ENCODE measurements at places on chromosomes 7 and 10.

DNA sequence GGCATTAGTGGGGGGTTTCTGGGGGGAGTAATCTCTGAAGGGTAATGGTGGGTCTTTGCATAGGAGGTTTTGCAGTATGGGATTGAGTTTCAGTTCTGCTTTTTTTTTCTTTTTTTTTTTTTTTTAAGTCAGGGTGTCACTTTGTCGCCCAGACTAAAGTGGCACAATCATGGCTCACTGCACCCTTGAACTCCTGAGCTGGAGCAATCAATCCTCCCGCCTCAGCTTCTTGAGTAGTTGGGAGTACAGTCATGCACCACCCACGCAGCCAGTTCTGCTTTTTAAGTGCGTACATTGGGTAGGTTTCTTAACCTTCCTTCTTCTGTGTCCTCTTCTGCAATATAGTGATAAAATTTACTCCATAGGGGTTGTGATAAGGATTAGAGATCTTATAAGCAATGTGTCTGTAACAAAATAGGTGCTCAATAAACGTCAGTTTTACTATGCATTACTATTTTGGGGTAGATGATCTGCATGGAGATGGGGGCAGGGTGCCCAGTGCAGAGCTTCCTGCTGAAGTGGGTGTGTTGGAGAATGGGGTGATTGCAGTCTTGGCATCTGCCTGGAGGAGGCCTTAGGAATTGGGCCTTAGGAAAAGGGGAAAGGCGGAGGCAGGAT is 9.6 kb downstream of the KAZALD1 start:
- no peak for DNase-seq

- DNase-seq, result no peak
Measured at GRCh38 chr10:61642150-61642571, 20.6 kb upstream of the CABCOCO1 start.

DNA sequence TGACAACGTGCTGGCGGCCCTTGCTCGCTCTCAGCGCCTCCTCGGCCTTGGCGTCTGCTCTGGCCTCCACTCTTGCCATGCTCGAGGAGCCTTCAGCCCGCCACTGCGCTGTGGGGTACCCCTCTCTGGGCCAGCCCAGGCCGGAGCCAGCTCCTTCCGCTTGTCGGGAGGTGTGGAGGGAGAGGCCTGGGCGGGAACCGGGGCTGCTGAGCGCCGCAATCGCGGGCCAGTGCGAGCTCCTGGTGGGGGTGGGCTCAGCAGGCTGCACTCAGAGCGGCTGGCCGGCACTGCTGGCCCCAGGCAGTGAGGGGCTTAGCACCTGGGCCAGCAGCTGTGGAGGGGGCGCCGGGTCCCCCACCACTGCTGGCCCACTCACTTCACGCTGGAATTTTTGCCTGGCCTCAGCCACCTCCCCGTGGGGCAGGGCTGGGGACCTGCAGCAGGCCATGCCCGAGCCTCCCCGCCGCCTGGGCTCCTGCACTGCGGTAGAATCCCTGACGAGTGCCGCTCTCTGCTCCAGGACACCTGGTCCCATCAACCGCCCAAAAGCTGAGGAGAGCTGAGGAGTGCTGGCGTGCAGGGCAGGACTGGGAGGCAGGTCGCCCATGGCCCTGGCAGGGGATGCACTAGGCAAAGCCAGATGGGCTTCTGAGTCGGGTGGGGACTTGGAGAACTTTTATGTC is 372.2 kb upstream of the NRG3 start:
- no peak for DNase-seq

GRCh38 chr10:30092151-30092790 is 32.9 kb upstream of the JCAD start:
- DNase-seq, result no peak

DNA sequence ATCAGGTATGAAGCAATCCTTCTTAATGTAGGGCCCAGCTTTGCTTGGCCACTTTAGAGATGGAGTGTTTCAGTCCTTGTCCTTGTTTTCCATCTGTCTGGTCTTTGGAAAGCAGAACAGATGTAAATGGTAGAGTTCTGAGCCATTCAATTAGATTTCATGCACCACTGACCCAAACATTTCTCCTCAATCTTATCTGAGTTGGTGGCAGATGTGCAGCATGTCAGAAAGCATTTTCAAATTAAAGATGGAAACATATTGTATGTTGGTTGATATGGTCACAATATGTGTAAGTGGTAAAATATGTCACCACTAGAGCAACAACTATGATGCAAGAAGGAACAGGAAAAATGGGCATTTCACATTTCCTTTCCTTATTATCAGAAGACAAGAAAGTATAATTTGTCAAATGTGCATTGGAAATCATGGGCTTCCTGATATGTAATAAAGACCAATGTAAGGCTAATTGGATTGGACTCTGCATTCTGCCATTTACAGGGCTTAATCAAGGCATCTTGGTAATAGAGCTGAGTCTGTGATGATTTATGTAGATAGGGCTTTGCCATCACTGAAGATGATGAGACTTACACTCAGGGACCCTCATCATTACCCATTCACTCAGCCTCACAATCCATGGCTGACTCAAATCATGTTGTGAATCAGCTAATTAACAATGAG is 750.7 kb downstream of the NRG3 start:
- no peak for DNase-seq

- DNase-seq, result no peak
Measured at GRCh38 chr10:112330162-112330561, 43.8 kb upstream of the ACSL5 start.

DNA sequence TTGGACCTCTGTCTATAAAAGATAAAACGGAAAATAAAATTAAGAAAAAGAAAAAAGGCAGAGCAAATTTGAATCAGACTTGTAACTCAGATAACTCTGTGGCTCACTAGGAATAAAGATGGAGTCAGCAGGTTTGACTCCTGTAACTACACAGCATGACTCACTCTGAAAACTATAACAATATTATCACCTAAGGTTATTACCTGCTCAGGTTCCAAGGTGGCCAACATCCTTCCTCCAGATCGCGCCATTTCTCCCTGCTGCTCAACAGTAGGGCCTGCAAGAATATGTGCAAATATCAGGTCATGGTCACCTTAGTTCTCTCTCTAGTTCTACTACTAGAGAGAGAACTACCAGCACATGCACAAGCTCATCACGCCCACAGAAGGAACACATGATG is 30.0 kb downstream of the ALDH18A1 start:
- DNase-seq, result no peak

- no peak for DNase-seq
Measured at GRCh38 chr10:103448746-103449145, 3.4 kb downstream of the CALHM2 start.

GRCh38 chr10:13703101-13703818 is 116.5 kb downstream of the PRPF18 start:
- no peak for DNase-seq

DNA sequence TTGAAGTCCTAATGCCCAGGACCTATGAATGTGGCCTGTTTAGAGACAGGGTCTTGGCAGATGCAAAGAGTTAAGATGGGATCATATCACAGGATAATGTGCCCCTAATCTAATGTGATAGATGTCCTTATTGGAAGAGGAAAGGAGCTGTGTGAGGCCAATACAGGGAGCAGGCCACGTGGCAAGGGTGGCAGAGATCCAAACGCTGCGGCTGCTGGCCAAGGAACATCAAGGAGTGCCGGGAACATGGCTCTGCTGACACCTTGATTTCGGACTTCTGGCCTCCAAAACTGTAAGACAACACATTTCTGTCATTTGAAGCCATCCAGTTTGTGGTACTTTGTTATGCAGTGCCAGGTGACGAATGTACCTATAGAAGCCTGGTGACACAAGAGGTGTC is 37.7 kb upstream of the EZH2 start:
- DNase-seq, result no peak

DNA sequence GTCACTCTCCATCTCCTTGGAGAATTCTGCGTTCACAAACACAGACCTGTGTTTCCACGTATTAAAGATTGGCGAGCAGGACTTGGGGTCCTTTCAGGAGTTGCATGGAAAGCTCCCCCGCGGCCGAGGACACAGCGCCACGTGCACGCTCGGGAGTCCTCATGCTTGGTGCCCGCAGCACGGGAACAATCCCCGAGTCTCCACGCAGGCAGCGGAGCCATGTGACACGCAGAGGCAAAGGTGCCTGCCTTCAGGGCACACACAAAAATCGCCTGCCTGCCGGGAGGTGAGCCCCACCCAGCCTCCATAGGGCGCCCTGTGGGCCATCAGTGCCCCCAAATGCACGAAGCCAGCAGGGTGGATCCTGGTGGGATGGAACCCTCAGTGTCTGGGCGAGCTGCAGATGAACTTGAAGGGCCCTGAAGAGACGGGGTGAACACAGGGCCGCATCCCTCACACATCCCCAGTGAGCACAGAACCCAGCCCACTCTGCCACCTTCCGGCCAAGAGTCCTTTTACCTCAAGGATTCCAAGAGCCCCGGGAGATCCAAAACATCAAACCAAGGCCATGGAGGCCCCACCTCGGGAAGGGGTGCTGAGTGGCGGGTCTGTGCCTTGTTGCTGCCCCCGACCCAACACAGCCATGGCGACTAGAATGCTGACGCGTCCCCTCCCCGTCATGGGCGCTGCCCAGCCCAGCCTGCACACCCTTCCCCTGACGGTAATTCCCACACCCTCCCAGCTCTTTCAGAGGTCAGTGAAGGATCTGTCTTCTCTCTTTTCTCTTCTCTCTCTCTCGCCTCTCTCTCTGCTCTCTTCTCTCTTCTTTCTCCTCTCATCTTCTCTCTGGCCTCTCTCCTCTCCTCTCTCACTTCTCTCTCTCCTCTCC is 55.9 kb downstream of the CFAP46 start:
- DNase-seq, result no peak

- DNase-seq, result no peak
Measured at GRCh38 chr7:131829947-131830558, 273.6 kb upstream of the PODXL start.

- no peak for DNase-seq
Measured at GRCh38 chr10:12341526-12341925, 7.8 kb upstream of the CAMK1D start.

- DNase-seq, result no peak
Measured at GRCh38 chr10:117543225-117544003, 868 bp downstream of the EMX2 start.

GRCh38 chr10:77944519-77944918 is 18.0 kb upstream of the DLG5 start:
- DNase-seq, result no peak

DNA sequence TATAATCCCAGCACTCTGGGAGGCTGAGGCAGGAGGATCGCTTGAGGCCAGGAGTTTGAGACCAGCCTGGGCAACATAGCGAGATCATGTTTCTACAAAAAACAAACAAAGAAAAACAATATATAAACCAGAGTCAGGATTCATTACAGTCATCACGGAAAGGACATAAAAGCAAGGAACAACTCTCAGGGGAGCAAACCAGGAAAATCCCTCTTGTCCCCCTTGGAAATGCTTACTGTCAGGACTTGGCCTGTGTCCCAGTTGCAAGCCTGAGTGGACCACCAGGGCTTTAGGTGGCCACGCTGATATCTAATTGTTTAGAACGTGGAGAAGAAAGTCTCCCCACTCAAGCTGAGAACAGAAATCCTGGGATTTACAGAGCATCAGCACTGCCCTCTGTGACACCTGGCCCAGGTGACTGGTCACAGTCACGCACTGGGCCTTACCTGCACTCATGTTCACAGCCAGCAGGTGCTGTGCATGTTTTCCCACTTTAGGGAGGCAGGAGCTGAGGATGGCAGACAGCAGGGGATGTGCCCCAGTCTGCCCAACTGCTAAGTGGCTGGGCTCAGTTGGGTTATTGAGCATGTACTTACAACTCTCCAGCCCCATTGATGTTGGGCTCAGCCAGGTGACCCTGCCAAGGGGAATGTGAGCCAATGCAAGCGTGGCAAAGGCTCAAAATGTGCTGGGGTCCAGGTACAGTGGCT is 60.9 kb downstream of the TMEM130 start:
- no peak for DNase-seq

- DNase-seq, result no peak
Measured at GRCh38 chr10:53025172-53025711, 252.7 kb upstream of the MBL2 start.

- DNase-seq, result no peak
Measured at GRCh38 chr7:97555857-97556421, 175.9 kb upstream of the TAC1 start.
